ENCODE measurements at places on chromosomes 1 and 21.
A peak's percentile ranks its signal among the peaks of the same experiment; 100 is the strongest.

GRCh38 chr1:164188497-164188896, 370.5 kb upstream of the PBX1 start:
- no peak for DNase-seq

DNA sequence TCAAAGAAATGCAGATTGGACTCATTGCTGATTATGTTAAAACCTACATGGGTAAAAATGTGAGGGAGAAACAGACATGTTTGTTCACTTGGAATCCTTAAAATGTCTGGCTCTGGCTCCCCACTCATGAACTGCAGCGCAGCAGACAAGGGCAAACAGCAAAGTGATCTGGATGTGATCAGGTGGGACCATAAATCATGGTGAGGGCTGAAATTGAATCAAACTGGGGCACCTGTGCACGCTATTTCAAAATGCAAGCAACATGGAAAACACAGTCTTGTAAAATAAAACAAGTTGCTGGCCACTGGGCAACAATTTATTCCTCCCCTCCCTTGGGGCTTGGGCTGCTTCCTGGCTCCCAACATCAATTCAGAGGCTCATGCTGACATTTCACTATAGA, 373.4 kb downstream of the SEC16B start:
- DNase-seq = no peak

GRCh38 chr1:193685986-193686385, 499.6 kb upstream of the B3GALT2 start:
- DNase-seq = no peak

DNA sequence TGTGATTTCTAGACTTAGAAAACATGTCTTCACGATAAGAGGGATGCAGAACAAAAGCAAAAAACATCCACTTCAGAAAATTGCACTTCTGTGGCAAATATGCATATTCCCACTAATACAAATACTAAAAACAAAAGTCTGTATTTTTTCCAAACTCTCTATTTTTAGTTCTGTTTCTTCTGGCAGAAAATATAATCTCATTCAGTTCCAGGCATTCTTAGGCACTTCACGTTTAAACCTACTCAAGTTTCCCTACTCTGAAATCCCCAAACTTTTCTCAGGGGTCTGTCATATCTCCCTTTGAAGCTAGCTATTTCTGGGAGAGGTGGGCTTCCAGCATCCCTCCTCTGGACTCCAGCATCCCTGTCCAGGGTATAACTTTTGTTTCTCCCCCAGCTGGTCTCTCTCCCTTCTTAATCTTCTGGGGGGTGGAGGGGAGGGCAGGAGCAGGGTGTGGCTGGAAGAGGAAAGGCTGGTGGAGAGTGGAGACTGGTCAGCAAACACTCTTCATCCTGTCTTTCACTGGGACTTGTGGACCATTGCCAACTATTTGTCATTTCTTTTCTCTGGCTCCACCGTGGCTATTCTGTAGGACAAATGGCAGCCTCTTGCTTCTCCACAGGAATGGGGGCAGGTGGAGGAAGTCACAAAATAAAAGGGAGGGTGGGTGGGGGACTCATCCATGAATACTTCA, 19.6 kb upstream of the NCF2 start:
- peak; percentile 55 for DNase-seq

DNA sequence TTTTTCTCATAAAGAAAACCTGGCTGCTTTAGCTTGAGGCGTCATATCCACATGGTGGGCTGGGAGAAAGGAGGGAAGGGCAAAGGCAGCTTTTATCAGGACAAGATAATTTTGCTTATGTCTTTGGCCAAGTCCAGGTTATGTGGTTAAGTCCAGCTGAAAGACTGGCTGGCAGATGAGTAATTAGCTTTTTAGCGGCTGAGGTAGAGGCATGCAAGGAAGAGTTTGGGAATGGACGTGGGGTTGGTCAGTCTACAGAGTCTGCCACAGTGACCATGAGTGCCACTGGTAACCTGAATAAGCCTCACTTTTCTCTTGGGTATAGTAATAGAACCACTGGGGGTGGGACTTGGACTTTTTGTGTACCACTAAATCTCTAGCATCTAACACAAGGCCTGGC, 39.8 kb downstream of the NEK7 start:
- DNase-seq = no peak

DNA sequence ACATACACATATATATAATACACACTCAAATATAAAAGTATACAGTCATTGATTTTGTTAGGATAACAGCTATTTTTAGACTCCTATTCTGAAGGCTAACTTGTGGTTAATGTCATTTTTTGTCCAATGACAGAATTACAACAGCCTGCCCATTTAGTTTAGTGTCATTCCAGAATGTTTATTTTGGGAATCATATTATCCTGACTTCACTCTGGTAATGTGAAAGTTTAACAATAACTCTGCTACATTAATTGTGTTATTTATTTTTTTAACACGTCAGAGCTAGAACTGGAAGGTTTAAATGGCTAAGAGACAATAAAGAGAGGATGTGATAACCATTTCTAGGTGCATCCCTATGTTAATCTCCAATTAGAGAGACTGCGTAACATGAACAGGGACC, 648.1 kb downstream of the USP25 start:
- DNase-seq = no peak

- DNase-seq = no peak
Measured at GRCh38 chr1:61518670-61519400, 206.1 kb downstream of the TM2D1 start.
